ENCODE measurements at places on chromosomes 7 and 10.

DNA sequence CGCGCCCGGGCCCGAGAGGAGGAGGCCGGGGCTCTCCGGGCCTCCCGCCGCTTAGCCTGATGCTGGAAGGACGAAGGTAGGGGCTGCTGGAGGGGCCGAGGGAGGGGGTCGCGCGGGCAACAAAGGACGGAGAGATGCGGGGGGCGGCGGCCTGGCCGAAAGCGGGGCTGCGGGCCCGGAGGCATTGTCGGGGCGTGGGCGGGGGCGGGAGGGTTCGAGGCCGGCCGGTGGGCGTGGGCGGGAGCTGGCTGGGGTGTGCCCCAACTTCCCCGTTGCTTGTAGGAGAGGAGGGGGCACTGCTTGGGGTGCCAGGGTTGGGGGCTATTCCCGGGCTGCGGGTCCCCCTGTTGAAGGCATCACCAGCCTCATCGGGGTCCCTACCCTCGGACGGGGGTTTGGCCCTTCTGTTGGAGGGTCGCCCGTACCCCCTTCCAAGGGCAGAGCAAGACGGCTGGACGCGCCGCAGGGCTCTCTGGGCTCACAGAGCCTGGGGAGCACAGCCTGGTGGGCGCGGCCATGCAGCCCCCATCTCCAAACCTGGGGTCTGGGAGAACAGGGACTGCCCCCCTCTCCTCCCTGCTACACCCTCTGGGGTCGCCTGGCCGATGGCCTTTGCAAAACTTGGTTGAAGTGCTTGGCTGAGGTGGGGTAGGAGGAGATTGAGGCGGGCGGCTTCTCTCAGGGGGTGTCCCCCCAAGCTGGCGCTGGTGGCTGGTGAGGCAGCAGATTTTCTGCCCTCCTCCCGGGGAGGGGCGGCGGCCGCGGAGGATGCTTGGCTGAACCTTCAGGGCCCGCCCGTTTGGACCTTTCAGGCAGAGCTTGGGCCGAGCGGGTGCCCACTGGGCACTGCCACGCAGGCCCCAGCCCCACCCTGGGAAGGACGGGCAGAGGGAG is 699 bp downstream of the CLIP2 start:
- no peak for DNase-seq

DNA sequence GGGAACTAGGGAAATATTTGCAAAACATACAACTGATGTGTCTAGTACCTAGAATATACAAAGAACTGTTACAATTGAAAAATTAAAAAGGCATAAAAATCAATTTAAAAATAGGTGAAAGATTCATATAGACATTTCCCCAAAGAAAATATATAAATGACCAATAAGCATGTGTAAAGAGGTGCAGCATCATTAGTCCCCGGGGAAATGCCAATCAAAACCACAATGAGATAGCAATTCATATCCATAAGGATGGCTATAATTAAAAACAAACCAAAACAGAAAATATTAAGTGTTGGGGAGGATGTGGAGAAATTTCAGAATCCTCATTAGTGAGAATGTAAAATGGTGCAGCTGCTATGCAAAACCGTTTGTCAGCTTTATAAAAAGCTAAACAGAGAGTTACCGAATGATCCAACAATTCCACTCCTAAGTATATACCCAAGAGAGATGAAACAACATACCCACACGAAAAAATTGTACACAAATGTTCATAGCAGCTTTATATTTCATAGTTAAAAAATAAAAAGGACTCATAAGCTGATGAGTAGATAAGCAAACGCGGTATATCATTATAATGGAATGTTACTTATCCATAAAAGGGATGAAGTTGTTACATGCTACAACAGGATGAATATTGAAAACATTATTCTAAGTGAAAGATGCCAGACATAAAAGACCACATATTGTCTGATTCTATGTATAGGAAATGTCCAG is 210.1 kb upstream of the INHBA start:
- DNase-seq, result no peak

- no peak for DNase-seq
Observed at GRCh38 chr10:110059925-110060324, 52.1 kb downstream of the ADD3 start.

DNA sequence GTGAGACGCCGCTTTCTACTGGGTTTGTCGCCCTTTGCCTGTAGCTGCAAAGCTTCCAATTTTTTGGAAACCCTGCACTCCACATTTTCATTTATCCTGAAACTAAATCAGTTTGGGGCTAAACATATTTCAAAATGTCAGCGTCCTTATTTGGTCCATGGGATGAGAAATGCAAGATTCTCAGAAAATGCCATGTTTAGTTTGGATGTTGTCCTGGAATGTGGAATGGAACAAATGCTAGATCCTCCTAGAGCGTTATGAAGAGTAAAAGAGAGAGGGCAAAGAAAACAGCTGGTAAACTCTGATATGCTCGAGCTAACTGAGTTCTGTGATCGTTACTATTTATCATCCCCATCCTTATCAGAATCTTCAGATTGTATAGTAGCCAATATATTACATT is 236.9 kb downstream of the KLF6 start:
- no peak for DNase-seq

DNA sequence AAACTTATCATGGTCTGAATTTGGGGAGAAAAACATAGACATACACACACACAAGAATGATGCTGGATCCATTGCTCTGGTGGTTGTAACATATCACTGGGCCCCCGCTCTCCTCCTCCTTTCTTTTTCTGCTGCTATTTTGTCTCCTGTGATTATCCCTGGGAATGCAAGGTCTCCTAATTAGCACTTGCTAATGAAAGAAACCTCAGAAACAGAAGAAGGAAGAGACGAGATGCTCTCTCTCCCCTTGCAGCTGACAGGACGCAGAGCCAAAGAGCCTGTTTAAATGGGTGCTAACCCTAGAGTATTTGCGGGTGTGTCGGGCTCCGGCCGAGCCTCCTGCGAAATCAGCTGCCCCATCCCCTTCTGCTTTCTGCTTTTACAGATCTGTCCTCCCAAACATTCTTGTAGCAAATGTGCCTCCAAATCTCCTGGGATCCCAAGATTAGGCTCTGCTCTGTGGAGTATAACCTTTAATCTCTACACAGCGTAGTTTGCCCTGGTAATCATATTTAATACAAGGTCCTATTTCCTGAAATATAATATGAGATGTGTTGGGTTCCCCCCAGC is 81.5 kb downstream of the FRMPD2 start:
- no peak for DNase-seq

DNA sequence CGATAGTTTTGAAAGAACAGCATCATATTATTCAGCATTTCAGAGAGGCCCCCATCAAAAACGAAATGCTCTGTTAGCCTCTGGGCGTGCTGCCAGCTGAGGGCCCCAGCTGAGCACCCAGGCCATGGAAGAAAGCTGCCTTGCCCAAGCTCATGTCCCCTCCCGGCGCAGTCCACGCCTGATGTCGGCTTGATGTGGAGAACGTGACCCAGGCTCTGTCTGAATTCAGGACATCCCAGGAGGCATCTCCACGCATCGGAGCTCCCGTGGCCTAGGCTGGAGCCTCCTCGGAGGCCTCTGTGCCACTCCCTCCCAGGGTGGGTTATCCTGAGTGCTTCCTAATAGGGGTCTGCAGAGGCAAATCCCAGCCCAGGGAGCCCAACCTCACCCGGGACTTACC is 218.3 kb upstream of the AKR1E2 start:
- DNase-seq, result no peak

DNA sequence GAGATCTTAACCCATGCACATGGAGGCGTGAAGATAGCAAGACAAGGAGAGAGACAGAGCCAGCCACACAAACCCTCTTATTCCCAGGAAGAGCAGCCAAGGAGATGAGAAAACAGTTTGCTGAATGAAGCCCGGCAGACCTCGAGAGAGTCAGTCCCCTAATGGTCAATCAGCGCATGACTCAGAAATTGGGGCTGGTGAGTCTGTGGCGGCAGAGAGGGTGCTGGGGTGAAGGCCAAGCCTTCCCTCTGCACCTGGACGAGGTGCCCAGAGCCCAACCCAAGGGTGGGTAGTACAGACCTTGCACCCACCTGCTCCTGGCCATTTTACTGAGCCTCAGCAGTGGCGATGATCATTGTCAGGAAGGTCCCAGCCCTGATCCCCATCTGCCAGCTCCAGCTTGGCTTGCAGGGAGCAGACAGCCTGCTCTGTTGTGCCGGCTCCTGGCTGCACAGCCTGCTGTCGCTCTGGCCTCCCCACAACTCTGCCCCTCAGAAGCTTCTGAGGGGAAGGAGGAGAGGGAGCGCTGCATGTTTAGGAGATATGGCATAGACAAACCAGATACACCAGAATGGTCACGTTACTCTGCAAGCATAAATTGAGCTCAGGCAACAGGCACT is 256.6 kb downstream of the RPS24 start:
- DNase-seq, result peak; percentile 74

DNA sequence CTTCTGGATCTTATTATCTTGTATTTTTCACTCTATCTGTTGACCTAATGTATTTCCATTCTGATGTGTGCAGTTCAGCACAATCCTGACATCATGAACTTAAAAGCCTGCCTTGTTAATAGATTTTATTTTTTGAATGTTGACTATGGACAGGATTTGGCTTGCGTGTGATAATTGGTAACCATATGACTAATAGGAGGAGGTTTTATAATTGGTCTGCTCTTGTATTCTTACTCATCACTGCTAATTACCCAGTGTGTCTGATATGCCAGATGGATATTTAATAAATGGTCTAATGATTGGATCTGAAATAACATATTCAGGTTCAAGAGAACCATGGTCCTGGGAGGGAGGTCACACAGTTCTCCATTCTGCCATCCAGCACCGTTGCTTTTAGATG is 45.9 kb downstream of the MTURN start:
- no peak for DNase-seq

DNA sequence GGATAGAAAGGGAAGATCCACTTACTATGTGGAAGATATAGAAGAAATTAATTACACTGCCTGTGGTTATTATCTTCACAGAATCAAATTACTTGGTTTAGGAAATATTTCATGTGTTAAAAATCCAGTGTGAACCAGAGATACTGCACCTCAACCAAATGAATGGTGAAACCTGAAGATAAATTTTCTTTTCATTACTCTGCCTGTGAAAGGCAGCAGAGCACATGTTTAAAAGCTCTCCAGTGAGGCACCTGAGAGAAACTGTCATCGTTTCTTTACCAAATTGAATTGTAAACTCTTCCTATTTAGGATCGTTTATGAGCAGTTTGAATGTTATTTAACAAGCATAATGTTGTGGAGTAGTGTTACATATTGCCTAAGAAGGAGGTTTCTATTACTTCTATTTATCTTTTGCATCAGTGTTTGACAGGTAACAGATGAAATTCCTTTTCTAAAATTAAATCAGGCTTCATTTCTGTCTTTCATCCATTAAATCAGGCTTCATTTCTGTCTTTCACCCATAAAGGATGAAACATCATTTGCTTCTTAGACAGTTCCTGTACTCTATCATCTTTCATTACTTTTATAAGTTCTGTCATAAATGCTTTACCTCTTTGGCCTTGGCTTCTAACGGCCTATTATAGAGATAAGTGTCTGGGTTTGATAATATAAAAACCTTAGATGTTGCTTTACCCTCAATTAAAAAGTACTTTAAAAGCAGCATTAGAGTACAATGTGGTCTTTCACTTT is 266.6 kb downstream of the NXPH1 start:
- peak; percentile 100 for DNase-seq

- DNase-seq, result no peak
Observed at GRCh38 chr7:94303118-94303517, 91.6 kb upstream of the COL1A2 start.

GRCh38 chr7:14834883-14835282 is 67.7 kb downstream of the DGKB start:
- DNase-seq, result no peak

- DNase-seq, result no peak
Observed at GRCh38 chr7:99440195-99440594, 1.5 kb downstream of the CPSF4 start.

GRCh38 chr10:86367152-86367951 is 757 bp upstream of the GRID1 start:
- no peak for DNase-seq

GRCh38 chr10:126417220-126417825 is 29.0 kb upstream of the ADAM12 start:
- no peak for DNase-seq

- no peak for DNase-seq
Observed at GRCh38 chr7:112995059-112995824, 91.4 kb downstream of the GPR85 start.

DNA sequence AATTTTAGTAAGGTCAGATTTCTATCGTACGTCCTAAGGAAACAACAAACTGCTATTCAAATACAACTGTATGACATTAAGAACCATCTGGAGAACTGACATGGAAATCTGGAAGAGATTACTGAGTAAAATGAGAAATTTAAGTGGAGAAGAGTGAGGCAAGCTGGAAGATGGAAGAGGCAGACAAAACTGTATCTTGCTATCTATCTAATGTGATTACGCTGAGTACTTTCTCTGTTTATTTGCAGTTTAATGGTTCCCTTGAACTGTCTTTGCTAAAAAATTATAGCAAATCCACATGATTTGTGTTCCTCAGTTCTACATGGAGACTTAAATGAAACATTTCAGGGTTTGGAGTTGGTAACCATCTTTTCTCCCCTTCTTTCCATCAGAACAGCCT is 927.1 kb upstream of the MBL2 start:
- peak; percentile 99 for DNase-seq

GRCh38 chr10:122495406-122496340 is 34.3 kb downstream of the HTRA1 start:
- no peak for DNase-seq

DNA sequence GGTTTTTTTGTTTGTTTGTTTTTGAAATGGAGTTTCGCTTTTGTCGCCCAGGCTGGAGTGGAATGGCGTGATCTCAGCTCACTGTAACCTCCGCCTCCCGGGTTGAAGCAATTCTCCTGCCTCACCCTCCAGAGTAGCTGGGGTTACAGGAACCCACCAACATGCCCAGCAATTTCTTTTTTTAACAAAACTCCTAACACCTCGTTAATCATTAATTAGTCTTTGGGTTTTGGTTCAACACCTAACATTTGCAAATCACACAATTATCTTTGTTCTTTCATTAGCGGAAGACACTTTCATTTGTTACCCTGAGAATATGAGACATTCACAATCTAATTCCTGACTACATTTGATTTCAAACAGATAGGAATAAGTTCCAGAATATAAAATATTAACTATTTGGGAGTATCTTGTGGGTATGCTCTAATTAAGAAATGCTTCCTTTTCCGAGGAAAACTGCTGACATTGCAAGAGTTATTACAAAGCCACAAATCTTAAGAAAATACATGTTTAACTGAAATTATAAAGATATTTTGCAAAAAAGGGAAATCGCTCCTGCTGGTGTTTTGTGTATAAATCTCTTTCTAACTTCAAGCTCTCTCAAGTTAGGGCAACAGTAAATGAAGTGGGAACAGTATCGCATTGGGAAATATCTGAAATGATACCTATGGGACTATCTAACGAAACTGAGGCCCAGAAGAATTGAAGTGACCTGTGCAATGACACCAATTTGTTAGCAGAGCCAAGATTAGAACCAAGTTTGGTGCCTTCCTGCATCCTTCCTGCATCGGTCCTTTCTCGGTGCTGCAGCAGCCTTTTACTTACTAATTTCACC is 1.2 kb upstream of the LSM8 start:
- DNase-seq, result no peak

DNA sequence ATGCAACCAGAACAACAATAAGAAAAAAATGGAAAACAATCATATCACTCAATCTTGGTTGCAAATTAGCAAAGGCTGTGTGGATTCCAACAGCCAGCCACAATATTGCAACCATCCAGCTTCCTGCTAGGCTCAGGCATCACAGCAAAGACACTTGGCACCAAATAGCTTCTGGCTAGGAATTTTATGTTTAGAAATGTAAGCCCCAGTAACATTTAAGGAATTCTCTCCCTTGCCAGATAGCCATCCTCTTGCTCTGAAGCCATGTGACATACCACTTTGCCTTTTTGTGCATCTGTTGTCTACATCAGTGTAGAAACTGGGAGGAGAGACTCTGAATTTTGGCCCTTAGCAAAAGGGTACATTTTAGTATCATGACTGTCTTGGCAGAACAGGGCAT is 22.2 kb downstream of the MKX start:
- DNase-seq, result no peak

Measured in SK-N-DZ (cell line).